ENCODE measurements at places on chromosomes 2 and 18. TPM values are rescaled to one million over a fixed set of nuclear protein-coding genes. Genes with fewer than 3 reads are reported as not detected.

Gene C2orf42
- 2.6 TPM for total RNA-seq

DNA sequence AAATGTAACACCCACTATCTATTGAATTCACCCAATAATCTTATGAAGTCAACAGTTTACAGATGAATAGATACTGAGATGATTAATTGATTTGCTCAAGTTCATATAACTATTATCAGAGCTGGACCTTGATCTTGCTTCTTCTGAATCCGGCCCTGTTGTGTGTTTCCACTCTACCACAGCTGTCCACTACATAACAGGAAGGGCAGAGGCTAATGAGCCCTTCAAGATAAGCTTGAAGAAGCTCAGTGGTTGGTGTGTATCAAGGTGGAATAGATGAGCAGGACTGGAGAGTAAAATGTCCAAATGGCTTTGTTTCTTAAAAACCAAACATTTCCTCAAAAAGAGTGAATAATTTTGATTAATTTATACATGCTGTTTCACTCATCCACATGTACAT lies 56.4 kb upstream of the ITGB6 start:
- H3K4me3 ChIP-seq: no peak overlapping the region
- peaks cover 18% of the 10 kb centered on the region for H3K4me1 ChIP-seq
- no peaks in the 10 kb centered on the region for H3K27me3 ChIP-seq
- DNase-seq: no peak
- no peaks in the 10 kb centered on the region for H3K36me3 ChIP-seq
- H3K27ac ChIP-seq: no peak overlapping the region

DNA sequence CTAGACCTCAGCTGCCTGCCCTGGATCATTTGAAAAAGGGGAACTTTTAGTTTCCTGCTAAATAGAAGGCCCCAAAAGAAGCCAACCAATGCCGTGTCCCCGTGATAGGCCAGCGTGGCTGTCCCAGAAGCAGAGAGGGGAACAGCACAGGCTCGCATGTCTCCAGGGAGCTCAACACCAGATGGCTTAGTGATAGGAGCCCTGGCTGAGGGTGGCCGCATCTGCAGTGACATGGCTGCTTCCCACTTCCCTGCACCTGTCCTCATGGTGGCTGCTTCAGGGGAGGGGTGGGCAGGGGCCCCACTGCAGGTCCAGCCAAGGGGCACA lies 79.6 kb downstream of the MBP start:
- H3K4me3 ChIP-seq: no peak overlapping the region
- no peaks in the 10 kb centered on the region for H3K36me3 ChIP-seq
- DNase-seq: no peak
- no peaks in the 10 kb centered on the region for H3K27me3 ChIP-seq
- no peak overlapping the region for H3K27ac ChIP-seq
- peaks cover 55% of the 10 kb centered on the region for H3K4me1 ChIP-seq

- H3K36me3 ChIP-seq: no peaks in the 10 kb centered on the region
- no peak overlapping the region for H3K27ac ChIP-seq
- no peak for DNase-seq
- no peaks in the 10 kb centered on the region for H3K4me1 ChIP-seq
- H3K4me3 ChIP-seq: no peak overlapping the region
Observed at GRCh38 chr2:165245081-165245793, 6.0 kb downstream of the SCN2A start.

Gene CELF4
- total RNA-seq: not detected

Data from stomach (tissue), 19 donors.